Brain (organoid and tissue), 16 donors: ENCODE measurements at places on chromosomes 4 and X.

- DNase-seq, result no peak
These were observed 2284.8 kb downstream of the ARAP2 start for GRCh38 chr4:33959519-33959918.

GRCh38 chrX:133847340-133847994, 137.9 kb downstream of the GPC3 start:
- DNase-seq, result peak; percentile 17

DNA sequence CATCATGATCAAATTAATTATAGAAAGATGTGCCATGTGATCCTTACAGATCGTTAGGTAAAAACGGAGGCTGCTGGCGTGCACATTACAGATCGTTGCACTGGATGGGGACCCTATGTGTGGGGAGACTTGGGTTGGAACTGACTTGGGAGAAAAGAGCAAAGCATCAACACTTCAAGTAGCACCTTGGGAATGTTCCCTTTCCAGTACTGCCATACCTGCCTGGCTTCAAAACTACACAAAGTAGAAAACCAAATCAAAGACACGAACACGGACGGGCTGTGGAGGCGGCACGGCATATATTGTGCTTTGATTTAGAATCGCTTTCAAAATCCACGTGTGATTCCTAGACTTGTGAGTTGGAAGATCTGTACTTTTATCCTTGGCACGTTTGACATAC, 898 bp downstream of the CMC4 start:
- DNase-seq, result no peak

GRCh38 chr4:145501051-145501660, 19.5 kb downstream of the SMAD1 start:
- no peak for DNase-seq

DNA sequence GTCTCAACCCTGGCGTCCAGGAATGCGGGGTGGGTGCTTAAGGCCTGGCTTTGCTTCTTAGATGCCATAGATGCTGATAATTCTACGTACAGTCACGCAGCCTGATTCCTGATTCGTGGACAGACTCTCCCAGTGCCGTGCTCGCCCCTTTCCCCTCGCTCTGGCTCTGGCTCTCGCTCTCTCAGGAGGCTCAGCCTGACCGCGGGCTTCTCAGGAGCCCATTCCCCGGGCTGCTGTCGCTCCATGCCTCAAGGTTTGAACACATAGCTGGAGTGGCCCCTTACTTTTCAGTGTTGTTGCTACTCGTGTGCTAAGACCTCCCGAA, 59.2 kb upstream of the ZC4H2 start:
- DNase-seq, result no peak

DNA sequence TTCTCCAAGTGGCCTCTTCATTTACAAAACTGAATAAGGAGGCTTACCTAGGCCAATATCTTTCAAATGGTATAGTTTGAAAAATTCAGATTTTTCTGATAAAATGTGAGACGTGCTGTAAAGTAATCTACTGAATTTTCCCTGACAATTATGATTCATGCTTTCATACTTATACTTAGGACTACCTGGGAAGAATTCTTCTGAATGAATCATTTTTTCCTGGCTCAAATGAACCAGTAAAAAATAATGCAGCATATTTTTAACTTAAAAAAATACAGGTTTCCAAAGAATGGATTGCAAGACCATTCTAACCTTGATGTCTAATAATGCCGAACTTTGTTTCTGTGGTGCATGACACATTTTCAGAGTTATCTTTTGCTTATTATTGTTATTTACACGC, 375.4 kb downstream of the ZNF674 start:
- DNase-seq, result no peak

DNA sequence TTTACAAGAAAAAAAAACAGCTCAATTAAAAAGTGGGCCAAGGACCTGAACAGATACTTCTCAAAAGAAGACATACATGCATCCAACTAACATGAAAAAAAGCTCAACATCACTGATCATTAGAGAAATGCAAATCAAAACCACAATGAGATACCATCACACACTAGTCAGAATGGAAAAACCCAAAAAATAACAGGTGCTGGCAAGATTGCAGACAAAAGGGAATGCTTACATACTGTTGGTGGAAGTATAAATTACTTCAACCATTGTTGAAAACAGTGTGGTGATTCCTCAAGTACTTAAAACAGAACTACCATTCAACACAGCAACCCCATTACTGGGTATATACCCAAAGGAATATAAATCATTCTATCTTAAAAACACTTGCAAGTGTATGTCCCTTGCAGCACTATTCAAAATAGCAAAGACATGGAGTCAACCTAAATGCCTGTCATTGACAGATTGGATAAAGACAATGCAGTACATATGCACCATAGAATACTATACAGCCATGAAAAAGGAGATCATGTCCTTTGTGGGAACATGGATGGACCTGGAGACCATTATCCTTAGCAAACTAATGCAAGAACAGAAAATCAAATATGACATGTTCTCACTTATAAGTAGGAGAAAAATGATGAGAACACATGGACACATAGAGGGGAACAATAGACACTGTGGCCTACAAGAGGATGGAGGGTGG, 97.6 kb downstream of the RAB28 start:
- DNase-seq, result no peak

DNA sequence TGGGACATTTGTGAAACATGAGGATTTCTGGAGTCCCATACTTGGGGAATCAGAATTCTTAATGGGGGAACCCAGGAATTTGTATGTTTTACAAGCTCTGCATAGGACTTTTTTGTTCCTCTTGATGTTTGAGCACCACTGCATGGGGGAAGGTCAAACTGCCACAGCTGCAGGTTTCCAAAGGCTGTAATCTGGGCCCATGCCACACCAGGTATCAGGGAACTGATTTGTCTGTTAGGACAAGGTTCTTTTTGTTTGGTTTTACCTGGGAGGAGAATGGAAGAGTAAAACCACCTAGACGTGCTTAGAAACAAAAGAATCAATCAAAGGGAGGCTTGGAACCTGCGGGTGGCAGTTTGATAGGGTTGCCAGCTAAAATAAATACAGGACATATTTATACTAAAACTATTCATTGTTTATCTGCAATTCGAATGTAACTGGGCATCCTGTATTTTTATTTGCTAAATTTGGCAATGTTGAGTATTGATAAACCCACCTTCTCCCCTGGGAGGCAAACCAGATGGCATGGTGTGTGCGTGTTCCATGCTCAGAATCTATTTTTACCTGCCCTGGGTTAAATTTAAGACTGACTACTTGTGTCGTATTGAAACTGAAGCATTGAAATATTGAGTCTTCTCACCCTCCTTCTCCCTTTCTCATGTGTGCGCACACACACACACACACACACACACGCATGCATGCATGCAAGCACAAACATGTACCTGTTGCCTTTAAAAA, 63.7 kb downstream of the TMEM164 start:
- no peak for DNase-seq

- DNase-seq, result no peak
These were observed 869.5 kb upstream of the EPHA5 start for GRCh38 chr4:66539745-66540144.

GRCh38 chr4:99221980-99222379, 2.9 kb upstream of the ADH6 start:
- no peak for DNase-seq

GRCh38 chr4:1024882-1025545, 13.6 kb downstream of the FGFRL1 start:
- DNase-seq, result no peak

GRCh38 chr4:25015012-25015411, 15.7 kb downstream of the LGI2 start:
- peak; percentile 81 for DNase-seq

DNA sequence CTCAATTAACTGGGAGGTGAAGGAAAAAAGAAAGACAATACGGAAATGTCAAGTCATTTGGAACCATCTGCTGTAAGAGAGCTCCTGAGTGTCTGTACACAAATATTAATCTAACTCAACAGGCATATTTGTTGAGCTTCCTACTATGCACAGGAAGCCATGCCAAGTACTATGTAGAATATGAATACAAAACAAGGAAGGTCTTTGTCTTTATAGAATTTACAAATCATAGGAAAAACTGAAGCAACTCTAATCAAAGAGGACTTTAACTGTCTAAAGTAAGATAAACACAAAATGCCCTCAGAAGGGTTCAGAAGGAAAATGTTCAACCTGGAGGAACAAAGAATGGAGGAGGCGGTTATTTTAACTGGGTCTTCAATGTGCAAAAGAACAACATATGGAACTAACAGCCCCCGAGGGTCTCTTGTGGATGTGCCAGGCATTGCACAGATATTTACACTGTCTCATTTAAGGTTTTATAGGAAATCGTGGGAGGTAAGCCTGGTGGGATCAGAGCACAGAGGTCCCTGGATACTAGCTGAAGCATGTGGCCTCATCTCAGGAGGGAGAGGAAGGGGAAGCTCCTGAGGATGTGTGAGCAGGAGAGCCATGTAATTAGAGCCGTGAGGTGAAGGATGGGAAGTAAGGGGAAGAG, 5.8 kb downstream of the FAM114A1 start:
- no peak for DNase-seq

GRCh38 chr4:145635117-145635516, 15.9 kb downstream of the MMAA start:
- no peak for DNase-seq

GRCh38 chr4:15034071-15034764, 31.9 kb downstream of the CPEB2 start:
- DNase-seq, result no peak

- DNase-seq, result no peak
These were observed 584.3 kb downstream of the KLHL13 start for GRCh38 chrX:117532339-117532738.

GRCh38 chrX:1576201-1576992, 15.0 kb upstream of the AKAP17A start:
- no peak for DNase-seq

GRCh38 chrX:102720237-102721168, at the start of gene GPRASP3:
TSS of gene GPRASP3 (plus strand) at chrX:102720743. CDS start at chrX:102748996, 28,253 bp downstream.
- peak; percentile 92 for DNase-seq

DNA sequence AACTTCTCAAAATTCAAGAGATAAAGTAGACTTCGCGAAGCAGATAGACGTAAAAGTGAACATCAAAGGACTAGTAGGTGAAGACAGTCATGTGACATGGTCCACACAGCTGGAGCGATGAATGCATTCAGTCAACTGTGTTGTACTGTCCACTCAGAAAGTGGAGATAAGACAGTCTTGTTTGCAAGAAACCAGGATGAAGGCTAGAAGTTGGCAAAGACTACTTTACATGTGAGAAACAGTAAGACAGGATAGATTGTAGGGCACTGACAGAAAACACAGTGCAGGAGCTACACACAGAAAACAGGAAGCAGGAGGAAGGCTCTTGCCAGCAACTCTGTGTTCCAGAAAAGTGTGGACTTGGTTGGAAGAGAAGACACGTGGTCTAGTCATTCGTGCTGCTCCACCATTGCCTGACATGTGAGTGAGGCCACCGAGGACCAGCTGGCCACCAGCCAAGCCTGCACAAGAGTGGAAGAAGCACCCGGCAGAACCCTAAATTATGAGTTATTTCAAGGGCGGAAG, 78.9 kb downstream of the FAT1 start:
- DNase-seq, result no peak

- DNase-seq, result no peak
These were observed 225.2 kb downstream of the MGST2 start for GRCh38 chr4:139890816-139891215.

- peak; percentile 44 for DNase-seq
These were observed 45.8 kb downstream of the KDR start for GRCh38 chr4:55079451-55080173.

DNA sequence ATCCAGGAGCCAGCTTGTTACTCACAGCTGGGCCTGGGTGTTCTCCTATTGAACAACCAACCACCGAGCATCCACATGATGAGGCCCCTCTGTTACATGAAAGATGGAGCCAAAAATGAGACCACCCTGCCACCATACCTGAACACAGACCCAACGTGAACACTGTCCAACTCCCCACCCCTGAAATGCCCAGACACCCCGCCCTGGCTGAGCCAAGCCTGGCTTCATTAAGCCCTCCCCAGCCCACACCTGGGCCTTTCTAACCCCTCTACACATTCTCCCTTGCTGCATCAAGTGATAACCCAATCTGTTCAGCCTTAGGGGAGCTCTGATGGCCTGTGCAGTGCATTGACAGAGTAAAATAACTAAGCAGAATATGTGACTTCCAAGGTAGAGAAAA, 80.7 kb downstream of the EVC start:
- no peak for DNase-seq

DNA sequence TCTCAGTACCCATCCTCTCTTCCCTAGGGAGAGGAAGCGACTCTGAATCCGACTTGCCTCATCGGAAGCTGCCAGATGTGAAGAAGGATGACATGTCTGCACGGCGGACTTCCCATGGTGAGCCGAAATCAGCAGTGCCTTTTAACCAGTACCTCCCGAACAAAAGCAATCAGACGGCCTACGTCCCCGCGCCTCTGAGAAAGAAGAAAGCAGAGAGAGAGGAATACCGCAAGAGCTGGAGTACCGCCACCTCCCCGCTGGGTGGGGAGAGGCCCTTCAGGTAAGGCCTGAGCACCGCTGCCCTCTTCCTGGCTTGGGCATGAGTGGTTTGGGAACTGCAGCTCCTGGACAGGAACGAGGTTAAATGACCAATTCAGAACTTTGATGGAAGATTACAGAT, 81.2 kb downstream of the LIMCH1 start:
- DNase-seq, result no peak

GRCh38 chr4:125314676-125315575, at the start of gene FAT4:
TSS of gene FAT4 (plus strand) at chr4:125314955. CDS start at chr4:125316412, 1,457 bp downstream.
- DNase-seq, result peak; percentile 94

- no peak for DNase-seq
These were observed 852 bp downstream of the MAGEH1 start for GRCh38 chrX:55452833-55453124.

DNA sequence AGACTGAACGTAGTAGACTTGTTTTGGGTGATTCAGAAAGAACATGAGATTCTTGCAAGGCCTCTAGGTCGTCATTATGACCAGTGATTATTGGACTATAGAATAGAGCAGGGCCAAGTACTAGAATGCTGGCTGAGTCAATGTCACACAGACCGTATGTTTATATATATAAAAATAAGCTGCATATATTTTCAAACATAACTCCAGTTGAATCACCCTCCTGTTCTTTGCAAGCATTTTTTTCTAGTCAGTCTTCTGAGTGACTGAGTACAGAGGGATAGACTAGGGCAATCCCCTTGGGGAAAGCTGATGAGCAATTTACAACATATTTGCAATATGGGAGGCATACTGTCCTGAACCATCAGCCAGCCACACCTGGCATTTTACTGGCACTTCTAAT, 48.4 kb upstream of the PRPS1 start:
- no peak for DNase-seq

- peak; percentile 59 for DNase-seq
These were observed 291.9 kb downstream of the BMPR1B start for GRCh38 chr4:95049551-95050233.

GRCh38 chrX:257681-258289, 23.4 kb upstream of the PLCXD1 start:
- DNase-seq, result no peak

DNA sequence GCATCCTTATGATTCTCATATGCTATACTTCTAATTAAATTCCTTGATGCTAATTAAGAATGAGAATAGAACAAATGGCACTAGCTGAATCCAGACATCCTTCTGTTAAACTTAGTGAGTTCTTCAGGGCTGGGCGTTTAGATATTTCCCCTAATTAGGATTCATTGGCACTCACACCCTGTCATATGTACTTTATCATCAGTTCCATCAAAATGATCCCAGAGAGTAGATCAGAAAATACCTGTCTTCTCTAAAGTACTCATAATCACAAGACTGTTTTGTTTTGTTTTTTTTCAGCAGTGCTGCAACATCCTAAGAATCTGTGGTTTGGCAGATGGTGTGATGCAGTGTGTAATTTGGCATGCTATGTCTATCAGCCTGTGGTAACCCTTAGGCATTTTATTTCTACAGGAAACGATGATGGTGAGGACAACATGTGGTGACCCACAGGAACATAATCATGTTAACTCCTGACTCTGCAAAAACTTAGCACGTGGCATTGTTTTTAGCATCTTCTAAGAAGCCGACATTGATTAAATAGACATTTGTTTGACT, 2528.4 kb downstream of the ARAP2 start:
- DNase-seq, result peak; percentile 54
